D721Med (cell line): ENCODE measurements at places on chromosomes 7 and 10.

DNA sequence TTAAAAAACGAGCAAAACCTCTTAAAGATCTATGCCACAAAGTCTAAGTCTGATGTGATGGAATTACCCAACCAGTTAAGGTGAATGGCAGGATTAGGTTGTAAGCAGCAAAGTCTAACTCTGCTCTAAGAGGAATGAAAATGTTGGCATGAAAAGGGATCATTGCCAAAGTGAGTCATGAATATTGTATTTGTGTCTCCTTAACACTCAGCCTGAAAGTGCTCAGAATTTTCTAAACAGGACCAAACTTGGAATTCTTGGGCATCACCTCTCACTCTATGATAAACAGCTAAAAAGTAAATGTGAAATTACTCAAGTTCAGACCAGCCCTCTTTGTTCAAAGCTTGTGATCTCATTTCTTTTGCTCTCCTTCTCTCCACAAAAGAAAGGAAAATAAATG lies 27.0 kb downstream of the PPP1R3A start:
- no peak for DNase-seq

GRCh38 chr7:727104-727805 lies at the start of gene PRKAR1B:
PRKAR1B (minus strand) TSS chr7:727281; CDS start chr7:711505, 15,776 bp downstream.
- no peak for DNase-seq

GRCh38 chr7:71135116-71135515 lies 3.2 kb downstream of the GALNT17 start:
- no peak for DNase-seq

GRCh38 chr10:58971211-58971610 lies 205.2 kb upstream of the PHYHIPL start:
- DNase-seq, result no peak

- no peak for DNase-seq
Measured at GRCh38 chr7:149196705-149197171, 1.4 kb downstream of the ZNF282 start.

DNA sequence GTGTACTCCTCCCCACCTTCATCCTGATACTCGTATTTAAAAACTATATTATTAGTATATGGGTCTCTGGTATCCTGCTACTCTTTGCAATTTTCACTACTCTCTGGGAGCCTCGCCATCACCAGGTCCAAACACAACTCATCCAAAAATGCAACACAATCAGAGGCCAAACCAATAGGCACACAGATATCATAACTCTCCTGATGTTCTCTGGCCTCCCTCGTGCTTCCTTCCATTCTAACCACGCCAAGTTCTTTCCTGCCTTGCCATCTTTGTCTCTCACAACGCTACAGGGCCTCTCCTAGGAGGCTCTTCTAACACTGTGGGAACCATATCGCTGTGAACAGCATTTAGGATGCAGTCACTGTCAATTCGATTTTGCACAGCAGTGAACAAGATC lies 7.3 kb downstream of the RHEB start:
- no peak for DNase-seq
